ENCODE measurements at places on chromosomes 2 and 18.

DNA sequence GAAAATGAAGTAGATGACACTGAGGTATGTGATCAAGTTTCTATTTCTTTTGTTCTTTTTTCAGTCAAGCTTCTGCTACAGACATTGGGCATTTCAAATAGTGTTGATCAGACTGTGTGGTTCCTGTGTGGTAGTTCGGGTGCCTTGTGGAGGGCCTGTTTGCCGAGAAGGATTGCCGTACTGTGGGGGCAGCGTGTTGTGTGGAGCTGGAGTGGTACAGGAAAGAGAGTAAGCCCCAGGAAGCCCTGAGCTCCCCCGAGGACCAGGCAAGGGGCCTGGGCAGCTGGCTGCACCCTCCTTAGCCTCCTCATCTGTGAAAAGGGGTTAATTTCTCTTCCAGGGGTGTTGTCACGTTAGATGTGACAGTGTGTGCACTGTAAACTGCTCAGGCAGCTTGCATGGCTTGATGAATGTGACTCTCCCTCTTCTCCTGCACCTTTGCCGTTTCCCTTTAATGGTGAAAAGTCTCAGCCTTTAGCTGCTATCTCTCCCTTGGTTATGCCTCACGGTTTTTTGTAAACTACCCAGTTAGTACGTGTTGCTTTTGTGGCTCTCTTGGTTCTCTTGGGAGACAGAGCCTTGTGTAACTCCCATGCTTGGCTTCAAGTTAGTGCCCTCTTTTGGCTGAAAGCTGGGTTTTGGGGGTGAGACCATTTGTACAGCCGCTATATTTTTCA, 19.5 kb downstream of the C2orf74 start:
- no peak overlapping the region for H3K27ac ChIP-seq
- peaks cover 69% of the 10 kb centered on the region for H3K36me3 ChIP-seq
- peaks cover 29% of the 10 kb centered on the region for H3K4me1 ChIP-seq

DNA sequence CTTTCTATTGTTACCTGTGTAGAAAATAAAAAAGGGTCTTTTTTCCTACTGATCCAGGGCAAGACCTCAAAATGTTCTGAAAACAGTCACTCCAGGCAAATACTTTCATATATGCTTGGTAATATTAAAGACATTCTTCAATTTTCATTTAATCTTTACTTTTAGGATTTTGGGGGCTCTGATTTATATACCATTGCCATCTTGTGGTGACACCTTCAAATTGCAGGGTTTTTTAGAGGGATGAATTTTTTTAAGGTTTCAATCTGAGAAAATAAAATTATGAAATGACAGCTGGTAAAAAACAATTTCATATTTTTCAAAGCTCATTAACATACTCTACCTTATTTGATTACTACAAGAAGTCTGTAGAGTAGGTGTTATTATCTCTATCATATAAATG, 26.8 kb downstream of the MAPK4 start:
- no peak overlapping the region for H3K27ac ChIP-seq
- H3K4me3 ChIP-seq: no peak overlapping the region
- no peak for DNase-seq
- H3K4me1 ChIP-seq: no peaks in the 10 kb centered on the region
- H3K36me3 ChIP-seq: no peaks in the 10 kb centered on the region

- no peak overlapping the region for H3K27ac ChIP-seq
- no peak overlapping the region for H3K4me3 ChIP-seq
- H3K4me1 ChIP-seq: no peaks in the 10 kb centered on the region
- peaks cover 15% of the 10 kb centered on the region for H3K27me3 ChIP-seq
- no peak for DNase-seq
These were observed 24.6 kb downstream of the NPAS2 start for GRCh38 chr2:100844514-100844913.

DNA sequence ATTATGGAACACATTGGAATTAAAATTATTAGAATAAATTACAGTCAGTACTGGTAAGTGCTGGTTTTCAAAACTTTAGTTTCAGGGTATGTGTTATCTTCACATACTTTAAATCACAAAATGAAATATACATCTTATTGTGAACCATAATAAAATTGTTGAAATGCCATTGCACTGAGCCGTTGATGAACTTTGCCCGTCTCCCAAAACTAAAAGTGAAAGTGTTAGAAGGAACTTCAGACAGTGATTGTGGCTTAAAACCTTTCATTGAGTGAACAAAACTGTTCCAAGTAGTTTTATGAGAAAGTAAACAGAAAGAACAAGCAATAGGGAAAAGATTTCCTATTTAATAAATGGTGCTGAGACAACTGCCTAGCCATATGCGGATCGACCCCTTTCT, 811.6 kb downstream of the PLCL1 start:
- no peaks in the 10 kb centered on the region for H3K4me1 ChIP-seq
- peak overlapping the region; percentile 59 for H3K4me3 ChIP-seq
- H3K36me3 ChIP-seq: no peaks in the 10 kb centered on the region
- DNase-seq: peak; percentile 12

DNA sequence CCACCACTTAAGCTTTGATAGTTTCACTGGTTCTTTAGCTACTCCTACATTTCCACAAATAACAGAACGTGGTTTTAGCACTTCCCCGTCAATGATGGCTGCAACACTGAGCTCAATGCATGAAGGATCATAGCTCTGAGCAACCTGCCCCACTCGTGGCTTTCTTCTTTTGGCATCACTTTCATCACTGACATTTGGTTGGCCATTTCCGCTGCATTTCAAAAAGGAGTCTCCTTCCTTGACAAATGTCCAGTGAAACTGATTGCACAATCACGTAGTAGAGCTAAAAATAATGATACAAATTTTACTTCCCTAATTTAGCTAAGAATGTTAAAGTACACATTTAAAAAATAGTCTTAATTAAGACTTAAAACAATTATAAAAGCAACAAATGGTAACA, 205.2 kb upstream of the HDAC4 start:
- H3K27ac ChIP-seq: no peak overlapping the region
- DNase-seq: no peak
- H3K27me3 ChIP-seq: peaks cover 47% of the 10 kb centered on the region
- no peaks in the 10 kb centered on the region for H3K36me3 ChIP-seq

GRCh38 chr2:190927301-190927700, 46.7 kb downstream of the GLS start:
- H3K4me3 ChIP-seq: no peak overlapping the region
- DNase-seq: no peak
- peaks cover 89% of the 10 kb centered on the region for H3K36me3 ChIP-seq
- no peaks in the 10 kb centered on the region for H3K27me3 ChIP-seq

- peaks cover 1% of the 10 kb centered on the region for H3K4me1 ChIP-seq
- H3K27me3 ChIP-seq: no peaks in the 10 kb centered on the region
- no peaks in the 10 kb centered on the region for H3K36me3 ChIP-seq
These were observed 438.0 kb upstream of the CDH20 start for GRCh38 chr18:60895181-60895580.

DNA sequence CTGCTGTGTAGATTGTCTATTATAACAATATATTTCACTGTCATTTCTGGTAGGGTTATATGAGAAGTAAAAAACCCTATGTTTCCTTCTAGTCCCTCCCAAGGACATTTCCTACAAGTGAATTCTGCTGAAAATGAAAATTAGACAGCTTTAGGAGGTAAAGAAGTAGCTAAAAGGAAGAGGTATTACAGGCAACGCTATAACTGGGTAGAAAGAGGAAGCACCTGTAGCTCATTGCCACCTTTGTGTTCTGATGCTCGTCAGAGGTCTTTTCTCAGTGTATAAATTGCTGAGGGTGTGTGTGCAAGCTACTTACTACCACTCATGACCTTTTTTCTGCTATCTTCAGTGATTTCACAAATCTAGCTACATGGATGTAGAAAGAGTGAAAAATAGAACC, 1.4 kb downstream of the DNAJC10 start:
- peaks cover 1% of the 10 kb centered on the region for H3K4me1 ChIP-seq
- H3K36me3 ChIP-seq: peaks cover under 1% of the 10 kb centered on the region
- no peaks in the 10 kb centered on the region for H3K27me3 ChIP-seq
- no peak overlapping the region for H3K27ac ChIP-seq
- H3K4me3 ChIP-seq: peak overlapping the region; percentile 93

GRCh38 chr2:121232626-121233265, 52.3 kb downstream of the TFCP2L1 start:
- no peak for DNase-seq
- H3K4me1 ChIP-seq: peaks cover 13% of the 10 kb centered on the region
- no peak overlapping the region for H3K27ac ChIP-seq

GRCh38 chr18:10135302-10135926, 221.6 kb downstream of the VAPA start:
- no peak overlapping the region for H3K4me3 ChIP-seq
- no peak overlapping the region for H3K27ac ChIP-seq

DNA sequence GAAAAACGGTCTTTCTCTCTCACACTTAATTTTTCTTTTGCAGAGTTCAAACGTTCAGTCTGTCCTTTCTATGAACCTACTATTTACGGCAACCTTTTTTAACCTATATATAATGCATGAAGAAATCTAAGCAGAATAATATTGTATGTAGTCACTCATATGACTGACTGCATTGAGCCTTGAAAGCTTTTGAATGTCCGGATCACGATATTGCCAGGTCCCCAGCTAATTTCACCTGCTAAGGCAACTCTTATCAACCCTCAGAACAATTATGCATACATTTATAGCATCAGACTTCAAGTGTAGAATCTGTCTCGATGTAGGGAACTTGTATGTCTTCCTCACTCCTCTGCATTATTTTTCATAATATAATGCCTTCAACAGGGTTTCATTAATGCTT, 1083.8 kb upstream of the KLHL29 start:
- H3K27ac ChIP-seq: no peak overlapping the region
- no peak overlapping the region for H3K4me3 ChIP-seq
- H3K36me3 ChIP-seq: no peaks in the 10 kb centered on the region

GRCh38 chr2:175677880-175678279, 324.2 kb downstream of the LNPK start:
- H3K27me3 ChIP-seq: no peaks in the 10 kb centered on the region
- H3K27ac ChIP-seq: no peak overlapping the region
- no peaks in the 10 kb centered on the region for H3K4me1 ChIP-seq
- no peaks in the 10 kb centered on the region for H3K36me3 ChIP-seq

- no peaks in the 10 kb centered on the region for H3K36me3 ChIP-seq
- peaks cover 2% of the 10 kb centered on the region for H3K4me1 ChIP-seq
- no peak overlapping the region for H3K4me3 ChIP-seq
These were observed 508.4 kb upstream of the ZEB2 start for GRCh38 chr2:145028101-145028920.

- no peak overlapping the region for H3K27ac ChIP-seq
- no peak for DNase-seq
- no peaks in the 10 kb centered on the region for H3K36me3 ChIP-seq
- H3K27me3 ChIP-seq: no peaks in the 10 kb centered on the region
- no peaks in the 10 kb centered on the region for H3K4me1 ChIP-seq
- H3K4me3 ChIP-seq: no peak overlapping the region
These were observed 392.8 kb upstream of the ACVR2A start for GRCh38 chr2:147451902-147452515.

GRCh38 chr2:69208023-69208595, 178.9 kb downstream of the GFPT1 start:
- H3K36me3 ChIP-seq: peaks cover 11% of the 10 kb centered on the region
- peaks cover 2% of the 10 kb centered on the region for H3K4me1 ChIP-seq
- H3K27me3 ChIP-seq: no peaks in the 10 kb centered on the region
- H3K4me3 ChIP-seq: no peak overlapping the region
- DNase-seq: no peak
- no peak overlapping the region for H3K27ac ChIP-seq

DNA sequence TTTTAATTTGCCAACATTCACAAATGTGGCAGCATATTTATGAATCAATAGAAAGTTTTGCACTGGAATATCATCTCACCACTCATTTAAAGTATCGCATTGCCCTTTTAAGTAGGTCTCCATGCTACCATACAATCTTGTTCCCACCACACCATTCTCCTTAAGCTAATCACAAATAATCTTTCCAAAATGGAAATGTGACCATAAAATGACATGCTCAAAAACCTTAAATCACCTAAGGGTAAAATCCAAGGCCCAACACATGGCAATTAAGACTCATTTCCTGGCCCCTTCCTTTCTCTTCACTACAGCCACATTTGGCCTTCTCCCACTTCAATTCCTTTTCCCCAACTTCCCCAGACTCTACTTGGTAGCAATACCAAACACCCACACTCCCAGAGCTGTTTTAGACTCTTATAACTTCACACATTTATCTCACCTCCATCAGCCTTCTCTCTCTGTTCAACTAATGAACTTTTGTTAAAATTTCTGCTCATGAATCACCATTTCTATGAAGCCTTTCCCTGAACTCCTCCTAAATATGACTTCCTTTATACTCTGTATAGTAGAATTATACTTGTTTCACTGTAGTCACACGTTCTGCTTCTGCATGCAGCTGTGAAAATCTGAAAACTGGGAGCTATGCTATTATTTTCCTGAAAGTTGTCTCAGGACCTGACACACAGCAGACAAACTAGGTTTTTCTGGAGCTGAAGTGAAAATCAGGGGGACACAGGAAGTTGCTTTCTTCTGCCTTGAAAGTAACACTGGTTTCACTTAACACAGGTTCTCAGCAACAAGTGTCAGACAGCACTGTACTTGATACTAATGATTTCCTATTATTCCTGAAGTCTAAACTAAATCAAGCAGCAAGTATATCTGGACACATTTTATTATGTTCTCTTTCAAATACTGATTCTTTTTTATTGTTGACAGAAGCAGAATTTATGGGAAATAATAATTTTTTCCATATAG, 303.9 kb downstream of the ZEB2 start:
- DNase-seq: no peak
- no peak overlapping the region for H3K27ac ChIP-seq
- no peak overlapping the region for H3K4me3 ChIP-seq
- peaks cover 2% of the 10 kb centered on the region for H3K4me1 ChIP-seq

- peaks cover 3% of the 10 kb centered on the region for H3K4me1 ChIP-seq
- H3K27me3 ChIP-seq: no peaks in the 10 kb centered on the region
- peaks cover 34% of the 10 kb centered on the region for H3K36me3 ChIP-seq
- peak overlapping the region; percentile 56 for H3K27ac ChIP-seq
These were observed 46.7 kb upstream of the FLACC1 start for GRCh38 chr2:201403880-201404279.

- H3K4me3 ChIP-seq: no peak overlapping the region
- peaks cover 4% of the 10 kb centered on the region for H3K4me1 ChIP-seq
- H3K27me3 ChIP-seq: no peaks in the 10 kb centered on the region
- no peaks in the 10 kb centered on the region for H3K36me3 ChIP-seq
- no peak overlapping the region for H3K27ac ChIP-seq
These were observed 106.6 kb upstream of the STON1 start for GRCh38 chr2:48423376-48423775.
